ENCODE measurements at places on chromosomes 16 and 17. TPM values are rescaled to one million over a fixed set of nuclear protein-coding genes. Genes with fewer than 3 reads are reported as not detected.

DNA sequence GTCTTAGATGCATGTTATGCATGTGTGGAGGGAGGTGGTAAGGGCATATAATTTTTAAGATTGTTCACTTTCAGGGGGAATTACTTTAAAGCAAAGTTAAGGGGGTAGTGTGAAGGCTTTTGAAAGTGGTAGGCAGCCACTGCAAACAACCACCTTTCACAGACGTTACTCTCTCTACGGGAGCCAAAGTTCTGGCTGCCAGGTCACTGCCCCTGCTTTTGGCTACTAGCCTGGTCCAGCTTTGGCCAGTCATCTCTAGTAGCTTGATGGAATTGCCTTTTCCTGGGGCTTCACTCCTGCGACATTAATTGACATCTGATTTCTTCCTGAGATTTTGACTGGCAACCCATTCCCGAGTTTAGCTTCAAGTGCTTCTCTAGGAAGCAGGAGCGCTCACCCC lies 397.5 kb downstream of the CDH11 start:
- DNase-seq: no peak

- DNase-seq: no peak
Observed at GRCh38 chr17:17911001-17911613, 61.1 kb downstream of the TOM1L2 start.

GRCh38 chr17:43578404-43578698 lies 32.2 kb upstream of the ETV4 start:
- no peak for DNase-seq

DNA sequence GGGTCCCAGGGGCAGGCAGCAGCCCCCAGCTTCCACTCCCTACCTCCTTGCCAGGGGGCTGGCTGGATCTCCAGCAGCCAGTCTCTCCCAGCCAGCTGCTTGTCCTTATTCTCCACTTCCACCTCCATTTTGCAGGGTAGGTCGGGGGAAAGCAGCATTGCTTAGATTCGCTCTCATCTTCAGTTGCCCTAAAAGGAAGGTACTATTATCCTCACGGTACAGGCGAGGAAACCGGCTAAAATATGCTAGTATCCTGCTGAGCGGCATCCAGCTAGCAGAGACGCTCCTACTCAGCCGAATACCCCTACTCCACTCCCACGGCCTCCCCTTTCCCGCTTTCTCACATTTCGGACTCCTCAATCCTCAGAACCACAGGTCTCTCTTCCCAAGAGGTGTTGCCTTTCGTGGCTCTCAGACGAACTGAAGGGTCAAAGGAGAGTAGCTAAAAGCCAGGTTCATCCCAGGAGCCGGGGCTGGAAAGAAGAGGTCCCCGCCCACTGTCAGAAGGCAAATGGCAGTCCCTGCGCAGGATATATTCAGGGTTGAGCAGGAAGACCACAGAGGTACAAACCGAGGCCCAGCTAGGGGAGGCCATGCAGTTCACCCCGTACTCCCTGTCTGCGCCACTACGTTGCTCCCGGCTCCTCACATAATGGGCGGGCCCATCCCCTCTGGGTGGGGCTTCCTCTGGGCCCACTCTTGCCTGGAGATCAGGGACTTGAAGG lies 1.7 kb upstream of the RAB11FIP4 start:
- DNase-seq: no peak

C16orf54 gene
- 0.15 TPM for polyA plus RNA-seq

DNA sequence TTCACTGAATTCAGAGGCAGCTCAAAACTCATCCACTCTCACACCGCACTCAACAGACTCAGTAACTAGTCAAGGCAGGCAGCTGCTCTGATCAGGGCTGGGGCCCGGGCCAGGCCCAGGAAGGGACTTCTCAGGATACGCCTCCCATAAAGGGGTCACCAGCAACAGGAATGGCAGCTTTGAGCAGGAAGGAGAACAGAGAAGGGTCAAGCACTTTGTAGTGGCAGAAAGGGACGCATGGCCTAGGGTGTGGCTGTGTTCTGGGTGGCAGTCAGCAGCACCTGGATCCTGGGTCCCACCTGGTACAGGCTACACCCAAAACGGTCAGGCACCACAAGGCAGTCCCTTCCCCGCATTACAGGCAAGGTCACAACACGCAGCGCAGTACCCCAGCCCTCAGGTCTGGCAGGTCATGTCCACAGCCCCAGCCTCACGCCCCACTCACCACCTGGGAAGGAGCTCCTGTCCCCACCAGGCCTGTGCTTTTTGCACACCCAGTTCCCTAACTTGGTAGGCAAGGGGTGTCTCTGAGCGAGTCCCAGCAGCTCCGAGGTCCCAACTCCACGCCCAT lies 99.7 kb downstream of the ZNF778 start:
- no peak for DNase-seq

TBC1D26 gene
- polyA plus RNA-seq: not detected

GRCh38 chr16:15951852-15952251 lies 2.4 kb downstream of the ABCC1 start:
- no peak for DNase-seq

NPIPB2 gene
- 8.4 TPM for polyA plus RNA-seq

GRCh38 chr17:70863436-70864248 lies 694.3 kb downstream of the KCNJ2 start:
- peak; percentile 30 for DNase-seq

PPP1R27 gene
- not detected for polyA plus RNA-seq

DNA sequence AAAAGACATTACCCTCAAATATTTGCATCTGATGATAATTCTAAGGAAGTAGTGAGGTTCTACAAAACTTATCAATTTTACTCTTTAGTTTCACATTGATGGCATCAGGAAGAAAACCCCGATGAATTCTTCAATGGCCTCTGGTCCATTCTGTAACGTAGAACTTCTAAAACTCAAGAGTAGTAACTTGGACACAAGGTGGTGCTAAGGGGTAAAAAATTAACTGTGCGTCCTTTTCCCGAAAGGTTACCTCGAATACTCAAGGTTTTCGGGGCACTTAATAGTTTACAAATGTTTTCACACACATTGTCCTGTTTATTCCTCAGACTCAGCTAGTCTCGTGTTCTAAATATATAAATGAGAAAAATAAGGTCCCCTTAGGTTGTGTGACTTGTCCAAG lies 517.3 kb upstream of the ZFHX3 start:
- no peak for DNase-seq

DNA sequence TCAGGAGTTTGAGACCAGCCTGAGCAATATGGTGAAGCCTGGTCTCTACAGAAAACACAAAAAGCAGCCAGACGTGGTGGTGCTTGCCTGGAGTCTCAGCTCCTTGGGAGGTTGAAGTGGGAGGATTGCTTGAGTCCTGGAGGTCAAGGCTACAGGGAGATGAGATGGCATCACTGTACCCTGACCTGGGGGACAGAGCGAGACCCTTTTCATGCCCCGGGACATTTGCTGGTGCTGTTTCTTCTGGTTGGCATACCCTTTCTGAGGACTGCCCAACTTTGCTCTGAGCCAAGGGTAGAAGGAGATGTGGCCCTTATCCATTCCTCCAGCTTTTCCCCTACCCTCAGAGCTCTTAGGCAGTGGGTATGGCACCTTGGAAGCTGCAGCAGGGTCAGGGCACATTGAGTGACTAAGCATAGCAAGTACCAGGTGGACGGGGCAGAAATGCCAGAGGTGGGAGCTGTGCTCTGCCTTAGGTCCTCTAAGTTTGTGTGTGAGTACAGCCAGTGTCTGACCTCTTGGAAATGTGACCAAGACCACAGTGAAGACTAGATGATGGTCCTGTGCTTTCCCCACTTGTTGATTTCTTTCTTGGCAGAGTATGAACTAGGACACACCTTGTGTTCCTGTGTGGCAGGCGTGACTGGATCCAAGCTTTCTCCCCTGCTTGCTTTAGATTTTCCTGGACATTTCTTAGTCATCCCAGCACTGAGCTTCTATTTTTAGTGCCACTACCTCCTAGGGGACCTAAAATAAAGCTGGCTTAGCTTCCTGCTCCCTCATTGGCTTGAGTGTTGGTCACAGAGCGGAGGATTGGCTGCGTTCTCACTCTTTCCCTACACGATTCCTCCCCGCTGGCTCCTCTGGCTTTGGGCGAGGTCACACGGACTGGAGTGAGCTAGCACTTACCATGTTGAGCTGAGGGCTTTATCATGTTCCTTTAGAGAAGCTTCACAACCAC lies 9.9 kb upstream of the EDC4 start:
- peak; percentile 88 for DNase-seq

GRCh38 chr17:75261336-75262111 lies at the start of the genes GGA3 and MRPS7:
Gene GGA3 (minus strand): TSS chr17:75261606. CDS start chr17:75261587, 19 bp downstream.
Gene MRPS7 (plus strand): TSS chr17:75261879. CDS start chr17:75261901, 22 bp downstream.
- peak; percentile 96 for DNase-seq

GRCh38 chr17:64742326-64742725 lies 80.2 kb upstream of the SMURF2 start:
- DNase-seq: peak; percentile 35

DNA sequence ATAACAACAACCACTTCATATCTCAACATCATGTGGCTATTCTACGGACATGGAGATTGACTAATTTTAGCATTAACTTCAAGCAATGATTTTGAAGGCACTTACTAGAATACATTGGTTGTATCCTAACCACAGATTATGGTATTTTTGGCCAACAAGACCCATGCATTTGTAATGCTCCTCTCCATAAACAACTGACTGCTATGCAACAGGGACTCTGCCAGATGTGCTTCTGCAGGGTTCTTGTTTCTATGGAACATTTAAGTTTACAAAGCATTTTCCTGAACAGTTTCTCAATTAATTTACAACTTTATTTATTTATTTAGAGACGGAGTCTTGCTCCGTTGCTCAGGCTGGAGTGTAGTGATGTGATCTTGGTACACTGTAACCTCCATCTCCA lies 178.0 kb downstream of the PARN start:
- no peak for DNase-seq

GPR179 gene
- polyA plus RNA-seq: 0.08 TPM

CDRT15 gene
- polyA plus RNA-seq: not detected

MMP28 gene
- 3.4 TPM for polyA plus RNA-seq

KRTAP2-1 gene
- not detected for polyA plus RNA-seq

DNA sequence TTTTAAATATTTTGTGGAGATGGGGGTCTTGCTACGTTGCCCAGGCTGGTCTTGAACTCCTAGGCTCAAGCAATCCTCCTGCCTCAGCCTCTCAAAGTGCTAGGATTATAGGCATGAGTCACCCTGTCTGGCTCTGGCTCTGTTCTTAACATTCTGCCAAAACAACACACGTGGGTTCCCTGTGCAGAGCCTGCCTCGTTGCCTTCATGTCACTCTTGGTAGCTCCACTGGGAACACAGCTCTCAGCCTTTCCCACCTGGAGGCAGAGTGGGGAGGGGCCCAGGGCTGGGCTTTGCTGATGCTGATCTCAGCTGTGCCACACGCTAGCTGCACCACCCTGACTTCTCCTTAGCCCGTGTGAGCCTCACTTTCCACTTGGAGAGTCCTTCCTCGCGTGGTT lies 19.3 kb downstream of the CRISPLD2 start:
- DNase-seq: no peak

DNA sequence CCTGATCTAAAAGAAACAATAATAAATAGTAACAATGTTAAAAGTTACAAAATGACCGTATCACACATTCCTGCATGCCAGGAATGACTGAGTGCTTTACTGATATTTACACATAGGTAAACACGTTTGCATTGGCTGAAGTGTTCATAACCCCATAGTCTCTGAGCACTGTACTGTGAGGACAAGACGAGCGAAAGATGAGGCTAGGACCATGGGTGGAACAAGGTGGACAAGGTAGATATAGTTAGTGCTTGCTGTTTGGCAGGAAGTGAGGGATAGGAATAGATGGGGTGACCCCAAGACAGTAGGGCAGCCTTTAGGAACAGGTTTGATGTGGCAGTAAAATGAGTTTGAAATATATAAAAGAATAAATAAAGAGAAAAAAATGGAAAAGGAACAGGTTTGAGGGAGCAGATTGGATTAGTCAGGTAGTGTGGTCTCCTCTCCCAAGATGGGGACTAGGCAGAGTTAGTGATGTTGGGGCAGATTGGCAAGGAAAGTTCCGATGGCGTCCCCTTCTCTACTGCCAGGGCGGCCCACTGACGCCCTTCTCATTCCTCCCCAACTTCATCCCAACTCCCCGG lies 452 bp upstream of the E2F4 start:
- no peak for DNase-seq

DNA sequence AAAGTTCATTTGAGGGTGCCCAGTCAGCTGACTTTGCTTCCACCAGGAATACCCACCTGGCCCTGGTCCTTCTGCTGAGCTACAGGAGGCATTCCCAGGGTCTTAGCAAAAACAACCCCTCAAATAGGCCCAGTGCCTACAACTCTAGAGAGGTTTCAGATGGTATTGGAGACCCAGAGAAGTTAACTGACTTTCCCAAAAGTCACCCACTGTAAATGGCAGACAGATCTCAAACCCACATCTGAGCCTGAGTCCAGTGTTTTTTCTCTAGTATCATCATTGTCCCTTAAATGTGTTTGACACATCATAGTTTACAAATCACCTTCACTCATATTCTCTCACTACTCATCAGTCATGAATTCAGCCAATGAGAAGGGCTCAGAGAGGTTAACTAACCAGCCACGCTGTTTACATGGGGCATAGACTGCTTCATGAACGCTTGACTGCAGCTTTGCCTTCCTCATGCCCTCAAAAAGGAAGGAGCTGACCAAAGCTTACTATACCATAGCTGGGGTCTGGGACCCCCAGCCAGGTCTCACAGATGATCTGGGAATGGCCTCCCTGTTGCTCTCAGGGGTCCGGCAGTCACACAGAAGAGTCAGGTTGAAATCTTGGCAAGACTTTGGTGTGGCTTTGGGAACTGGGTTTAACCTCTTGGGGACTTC lies 3.7 kb downstream of the PHOSPHO1 start:
- DNase-seq: no peak

DNA sequence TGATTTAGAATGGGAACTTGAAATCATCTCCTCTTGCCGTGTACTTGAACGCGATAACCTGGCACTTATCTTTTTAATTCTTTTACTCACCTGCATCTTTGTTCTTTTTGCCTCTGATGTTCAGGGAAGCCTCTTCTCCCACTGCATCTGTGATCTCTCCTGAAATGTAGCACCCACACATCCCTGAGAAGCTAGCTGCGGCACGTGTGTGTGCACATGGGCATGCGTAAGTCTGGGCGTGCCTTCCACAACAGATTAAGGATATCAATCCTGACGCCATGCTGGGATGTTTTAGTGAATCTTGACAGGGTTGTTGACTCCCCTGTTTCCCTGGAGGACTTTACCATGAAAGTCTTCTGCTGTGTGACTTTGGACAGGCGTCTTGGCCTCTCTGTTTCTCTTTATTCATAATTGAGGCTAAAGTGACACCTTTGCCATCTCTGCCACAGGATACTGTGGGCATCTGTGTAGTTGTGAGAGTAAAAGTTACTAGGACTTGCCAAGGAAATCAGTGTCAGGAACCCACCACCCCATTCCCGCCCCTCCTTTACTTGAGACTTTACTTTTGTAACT lies 20.5 kb downstream of the IL4R start:
- DNase-seq: no peak

DNA sequence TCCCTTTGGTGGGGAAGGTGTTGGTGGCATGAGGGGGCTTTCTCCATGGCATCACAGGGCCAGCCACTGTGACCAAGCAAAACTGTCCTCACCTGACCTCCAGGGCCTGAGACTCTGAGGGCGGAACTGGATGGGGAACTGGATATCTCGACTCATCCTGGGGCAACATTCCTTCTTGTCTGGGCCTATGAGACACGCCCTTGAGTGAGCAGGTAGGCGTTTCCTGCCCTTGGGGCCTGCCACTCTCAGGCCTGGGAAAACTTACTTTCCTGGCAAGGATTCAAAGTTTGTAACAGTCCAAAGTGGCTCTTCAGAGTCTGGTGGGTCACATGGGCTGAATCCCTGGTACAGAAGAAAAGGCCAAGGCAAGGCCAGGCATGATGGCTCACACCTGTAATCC lies 9.6 kb downstream of the MT1X start:
- no peak for DNase-seq
